ENCODE measurements at places on chromosomes 5 and 9. TPM values are rescaled to one million over a fixed set of nuclear protein-coding genes. Genes with fewer than 3 reads are reported as not detected.

BTNL9 gene
- total RNA-seq = not detected

IZUMO3 gene
- not detected for total RNA-seq

ADRB2 gene
- total RNA-seq = 4.5 TPM

C7 gene
- under 0.01 TPM for total RNA-seq

DNAI1 gene
- total RNA-seq = not detected

CTNND2 gene
- total RNA-seq = not detected

PCDHAC1 gene
- total RNA-seq = 0.51 TPM

SPATA9 gene
- 0.51 TPM for total RNA-seq

TMEM252 gene
- total RNA-seq = not detected

CATSPER3 gene
- under 0.01 TPM for total RNA-seq

PTPN3 gene
- total RNA-seq = 2.3 TPM

CDC14B gene
- total RNA-seq = 46.0 TPM

AK8 gene
- total RNA-seq = 0.26 TPM

SLC6A19 gene
- not detected for total RNA-seq

LHFPL2 gene
- 51.4 TPM for total RNA-seq
